Sigmoid colon (tissue), 7 donors: ENCODE measurements at places on chromosomes 16 and 17. TPM values are rescaled to one million over a fixed set of nuclear protein-coding genes. Genes with fewer than 3 reads are reported as not detected.
A peak's percentile ranks its signal among the peaks of the same experiment; 100 is the strongest.

GRCh38 chr17:68792873-68793272 is 162.3 kb downstream of the ABCA8 start:
- no peak overlapping the region for H3K4me3 ChIP-seq
- H3K36me3 ChIP-seq, result no peaks in the 10 kb centered on the region
- H3K4me1 ChIP-seq, result no peaks in the 10 kb centered on the region
- no peaks in the 10 kb centered on the region for H3K27me3 ChIP-seq

- no peaks in the 10 kb centered on the region for H3K27me3 ChIP-seq
- no peak for DNase-seq
- peaks cover 19% of the 10 kb centered on the region for H3K36me3 ChIP-seq
- H3K4me3 ChIP-seq, result peak overlapping the region; percentile 91
- peaks cover 39% of the 10 kb centered on the region for H3K4me1 ChIP-seq
Measured at GRCh38 chr16:30394592-30395154, 547 bp upstream of the ZNF48 start.

Gene CORO6
- total RNA-seq, result 94.4 TPM

GRCh38 chr16:2675714-2676113 is 6.6 kb upstream of the KCTD5 start:
- H3K4me3 ChIP-seq, result no peak overlapping the region
- no peaks in the 10 kb centered on the region for H3K36me3 ChIP-seq
- peak; percentile 58 for DNase-seq
- no peak overlapping the region for H3K27ac ChIP-seq
- H3K27me3 ChIP-seq, result no peaks in the 10 kb centered on the region

Gene MYO15A
- total RNA-seq, result 1.8 TPM

Gene UTS2R
- not detected for total RNA-seq

GRCh38 chr17:8687737-8688466 is 56.7 kb downstream of the CCDC42 start:
- H3K27ac ChIP-seq, result no peak overlapping the region
- H3K4me3 ChIP-seq, result no peak overlapping the region
- no peaks in the 10 kb centered on the region for H3K4me1 ChIP-seq
- DNase-seq, result no peak
- H3K27me3 ChIP-seq, result no peaks in the 10 kb centered on the region

Gene CDH1
- total RNA-seq, result 1.4 TPM

DNA sequence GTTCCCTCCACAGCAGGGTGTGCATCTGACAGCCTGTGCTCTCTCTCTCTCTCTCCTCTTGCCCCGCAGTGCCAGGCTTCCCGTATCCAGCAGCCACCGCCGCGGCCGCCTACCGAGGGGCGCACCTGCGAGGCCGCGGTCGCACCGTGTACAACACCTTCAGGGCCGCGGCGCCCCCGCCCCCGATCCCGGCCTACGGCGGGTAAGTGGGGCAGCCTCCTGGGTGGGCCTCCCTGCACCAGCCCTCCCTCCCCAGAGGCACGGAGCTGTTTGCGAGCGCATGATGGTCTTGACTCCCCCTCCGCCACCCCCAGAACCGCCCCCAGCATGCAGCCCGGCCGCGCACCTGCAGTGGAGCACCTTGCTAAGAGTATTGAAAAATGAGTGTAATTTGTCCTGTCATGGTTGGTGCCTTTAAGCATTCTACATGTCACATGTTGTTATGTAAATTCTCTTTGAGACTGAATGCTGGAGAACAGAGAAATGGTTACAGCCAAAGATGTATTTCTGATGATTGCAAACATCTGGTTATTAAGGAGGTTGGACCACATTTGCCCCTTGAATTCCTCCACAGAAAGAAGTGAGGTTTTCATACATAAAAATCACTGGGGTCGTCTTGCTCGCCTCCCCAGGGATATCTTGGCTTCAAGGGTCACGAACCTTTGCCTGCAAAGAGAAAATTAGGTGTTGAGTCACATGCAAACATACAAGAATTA is 321.3 kb downstream of the RBFOX1 start:
- H3K27ac ChIP-seq, result no peak overlapping the region
- no peak for DNase-seq
- H3K4me3 ChIP-seq, result no peak overlapping the region
- no peaks in the 10 kb centered on the region for H3K27me3 ChIP-seq
- no peaks in the 10 kb centered on the region for H3K4me1 ChIP-seq

DNA sequence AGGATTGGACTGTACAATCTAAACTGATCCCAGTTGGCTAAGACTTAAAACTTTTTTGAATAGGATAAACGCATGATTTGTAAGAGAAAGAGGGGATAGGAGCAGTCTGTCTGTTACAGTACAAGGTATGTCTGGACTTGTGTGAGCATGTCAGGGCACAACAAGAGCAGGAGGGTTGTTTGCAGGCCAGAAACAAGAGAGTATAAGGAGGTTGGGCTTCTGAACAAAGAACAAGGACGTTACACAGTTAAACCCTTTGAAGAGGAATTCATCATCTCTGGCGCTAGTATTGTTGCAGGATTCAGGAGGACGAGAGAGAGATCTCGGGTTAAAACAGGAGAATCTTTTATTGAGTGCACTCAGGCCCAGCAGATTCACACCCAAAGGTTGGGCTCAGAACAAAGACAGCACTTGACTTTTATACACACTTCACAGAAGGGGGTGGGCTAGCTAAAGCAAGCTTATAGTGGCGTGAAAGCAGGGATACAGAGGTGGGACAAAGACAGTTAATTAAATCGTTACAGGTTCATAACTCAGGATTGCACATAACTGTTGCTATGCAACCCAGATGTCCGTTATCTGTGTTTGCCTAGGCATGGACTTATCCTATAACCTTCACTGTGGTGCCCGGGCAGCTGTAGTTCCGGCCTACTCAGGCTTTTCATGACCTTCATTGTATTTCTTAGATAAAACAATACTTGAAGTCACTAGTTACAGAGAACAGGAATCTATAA is 34.3 kb downstream of the SEC14L1 start:
- H3K36me3 ChIP-seq, result no peaks in the 10 kb centered on the region
- DNase-seq, result no peak
- H3K4me1 ChIP-seq, result no peaks in the 10 kb centered on the region

DNA sequence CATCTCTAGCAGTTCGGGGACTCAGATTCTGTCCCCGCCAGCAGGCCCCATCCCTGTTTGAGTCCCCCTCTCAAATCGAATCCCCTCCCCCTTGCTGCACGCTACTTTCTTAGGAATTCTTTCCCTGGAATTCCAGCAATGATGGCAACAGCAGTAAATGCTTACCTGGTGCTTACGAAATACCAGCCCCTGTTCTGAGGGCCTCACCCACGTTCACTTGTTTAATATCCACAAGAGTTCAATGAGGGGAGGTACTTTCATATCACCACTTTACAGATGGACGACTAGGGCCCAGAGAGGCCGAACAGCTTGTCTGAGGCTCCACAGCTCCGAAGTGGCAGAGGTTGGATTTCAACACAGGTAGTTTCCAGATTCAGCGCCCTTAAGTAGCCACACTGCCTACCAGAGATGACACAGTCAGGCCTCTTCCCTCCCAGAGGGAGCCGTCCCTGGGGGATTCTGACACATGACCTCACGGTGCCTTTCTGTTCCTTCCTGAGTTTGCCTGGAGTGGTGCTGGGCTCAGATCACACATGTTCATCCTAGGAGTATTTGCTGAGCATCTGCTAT is 120.7 kb upstream of the GSE1 start:
- no peaks in the 10 kb centered on the region for H3K4me1 ChIP-seq
- H3K4me3 ChIP-seq, result no peak overlapping the region
- H3K27ac ChIP-seq, result no peak overlapping the region
- H3K27me3 ChIP-seq, result no peaks in the 10 kb centered on the region
- no peak for DNase-seq
- H3K36me3 ChIP-seq, result no peaks in the 10 kb centered on the region

DNA sequence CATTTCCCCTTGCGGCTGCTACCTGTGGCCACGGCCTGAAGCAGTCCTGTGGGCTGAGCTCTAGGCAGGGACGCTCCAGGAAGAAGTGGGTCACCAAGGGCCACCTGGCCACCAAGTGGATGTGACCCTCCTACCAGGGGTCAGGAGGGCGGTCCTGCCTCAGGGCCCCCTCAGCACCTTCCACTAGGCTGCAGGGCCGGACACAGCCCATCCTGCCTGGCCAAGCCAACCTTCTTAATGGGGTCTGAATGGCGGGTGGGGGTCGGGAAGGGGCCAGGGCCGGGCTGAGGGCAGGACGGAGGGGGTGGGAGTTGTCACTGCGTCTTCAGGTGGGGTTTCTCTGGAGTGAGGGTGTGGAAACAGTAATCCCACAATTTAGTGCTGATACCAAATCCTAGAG is 13.2 kb upstream of the MLKL start:
- no peaks in the 10 kb centered on the region for H3K36me3 ChIP-seq
- H3K27ac ChIP-seq, result no peak overlapping the region

- peak; percentile 81 for DNase-seq
- H3K27ac ChIP-seq, result no peak overlapping the region
- no peaks in the 10 kb centered on the region for H3K27me3 ChIP-seq
- H3K4me3 ChIP-seq, result no peak overlapping the region
- no peaks in the 10 kb centered on the region for H3K36me3 ChIP-seq
Measured at GRCh38 chr17:17356149-17356930, 53.2 kb downstream of the NT5M start.

Gene FOXL1
- total RNA-seq, result 0.14 TPM

Gene C16orf86
- total RNA-seq, result 19.1 TPM

- no peaks in the 10 kb centered on the region for H3K27me3 ChIP-seq
- no peaks in the 10 kb centered on the region for H3K36me3 ChIP-seq
- H3K4me3 ChIP-seq, result peak overlapping the region; percentile 37
- no peak for DNase-seq
- peak overlapping the region; percentile 82 for H3K27ac ChIP-seq
- peaks cover 16% of the 10 kb centered on the region for H3K4me1 ChIP-seq
Measured at GRCh38 chr17:55577687-55578086, 66.4 kb upstream of the SMIM36 start.

- H3K36me3 ChIP-seq, result no peaks in the 10 kb centered on the region
- H3K4me3 ChIP-seq, result peak overlapping the region; percentile 73
- no peak for DNase-seq
- H3K27me3 ChIP-seq, result no peaks in the 10 kb centered on the region
Measured at GRCh38 chr17:83080858-83081683, 1.7 kb downstream of the METRNL start.

Gene OR1F1
- total RNA-seq, result not detected

GRCh38 chr16:28886945-28887344 is 8.7 kb downstream of the ATP2A1 start:
- no peak overlapping the region for H3K27ac ChIP-seq
- H3K36me3 ChIP-seq, result no peaks in the 10 kb centered on the region
- no peaks in the 10 kb centered on the region for H3K4me1 ChIP-seq
- H3K4me3 ChIP-seq, result no peak overlapping the region
- DNase-seq, result no peak
- peaks cover 5% of the 10 kb centered on the region for H3K27me3 ChIP-seq

- no peak overlapping the region for H3K27ac ChIP-seq
- H3K4me1 ChIP-seq, result no peaks in the 10 kb centered on the region
- no peaks in the 10 kb centered on the region for H3K27me3 ChIP-seq
- no peaks in the 10 kb centered on the region for H3K36me3 ChIP-seq
- DNase-seq, result no peak
Measured at GRCh38 chr17:62163847-62164246, 98.8 kb upstream of the MED13 start.

DNA sequence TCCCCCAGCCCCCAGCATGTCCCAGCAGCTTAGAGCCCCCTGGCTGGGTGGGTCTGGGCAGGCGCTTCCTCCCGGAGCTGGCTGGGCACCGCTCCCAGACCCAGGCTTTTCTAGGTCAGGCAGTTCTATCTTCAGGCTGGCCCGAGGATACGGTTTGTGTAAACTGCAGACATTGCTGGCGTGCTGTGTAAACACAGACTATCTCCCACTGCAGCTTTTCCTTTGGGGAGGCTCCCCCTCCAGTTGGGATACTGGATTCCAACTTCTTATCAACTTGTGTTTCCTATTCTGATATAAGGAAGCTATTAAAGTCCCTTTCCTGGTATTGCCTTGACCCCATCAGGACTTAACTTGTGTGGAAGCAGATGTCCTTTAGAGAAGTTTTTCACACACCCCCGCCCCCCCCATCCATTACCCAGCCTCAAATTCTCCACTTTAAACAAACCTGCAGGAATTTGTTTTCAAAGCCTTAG is 18.3 kb upstream of the GNA13 start:
- peak overlapping the region; percentile 44 for H3K27ac ChIP-seq
- H3K4me3 ChIP-seq, result no peak overlapping the region
- no peaks in the 10 kb centered on the region for H3K27me3 ChIP-seq
- peaks cover 49% of the 10 kb centered on the region for H3K4me1 ChIP-seq

DNA sequence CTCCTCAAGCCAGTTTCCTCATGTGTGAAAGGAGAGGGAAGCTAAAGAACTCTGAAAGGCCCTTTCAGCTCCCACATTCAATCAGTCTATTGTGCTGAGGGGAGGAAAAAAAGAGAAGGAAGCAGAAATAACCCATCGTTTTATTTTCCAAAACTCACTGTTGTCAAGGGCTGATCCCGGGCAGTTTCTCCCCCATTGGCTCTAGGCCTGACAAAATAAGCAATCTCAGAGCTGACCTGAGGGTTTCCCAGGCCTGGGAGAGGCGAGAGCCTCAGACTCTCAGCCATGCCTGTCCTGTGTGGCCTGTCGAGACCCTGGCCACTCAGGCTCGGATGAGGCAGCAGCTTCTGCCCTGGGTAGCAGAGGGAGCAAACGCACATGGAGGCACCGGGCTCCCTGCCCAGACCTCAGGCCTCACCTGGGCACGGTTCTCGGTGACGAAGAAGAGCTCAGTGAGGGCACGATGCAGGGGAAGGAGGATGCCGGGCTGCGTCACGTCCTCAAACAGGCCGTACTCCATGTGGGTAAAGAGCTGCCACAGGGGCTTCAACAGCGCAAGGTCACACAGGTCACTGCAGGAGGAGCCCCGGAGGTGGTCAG is 45.0 kb upstream of the ATP2A3 start:
- H3K27ac ChIP-seq, result peak overlapping the region; percentile 38
- H3K4me1 ChIP-seq, result peaks cover 11% of the 10 kb centered on the region
- no peak for DNase-seq
- peaks cover 68% of the 10 kb centered on the region for H3K36me3 ChIP-seq
- no peaks in the 10 kb centered on the region for H3K27me3 ChIP-seq

GRCh38 chr16:57169327-57169726 is 16.5 kb downstream of the PSME3IP1 start:
- H3K27ac ChIP-seq, result no peak overlapping the region
- H3K4me1 ChIP-seq, result peaks cover 9% of the 10 kb centered on the region
- no peak for DNase-seq
- H3K27me3 ChIP-seq, result no peaks in the 10 kb centered on the region
- H3K36me3 ChIP-seq, result peaks cover 53% of the 10 kb centered on the region

DNA sequence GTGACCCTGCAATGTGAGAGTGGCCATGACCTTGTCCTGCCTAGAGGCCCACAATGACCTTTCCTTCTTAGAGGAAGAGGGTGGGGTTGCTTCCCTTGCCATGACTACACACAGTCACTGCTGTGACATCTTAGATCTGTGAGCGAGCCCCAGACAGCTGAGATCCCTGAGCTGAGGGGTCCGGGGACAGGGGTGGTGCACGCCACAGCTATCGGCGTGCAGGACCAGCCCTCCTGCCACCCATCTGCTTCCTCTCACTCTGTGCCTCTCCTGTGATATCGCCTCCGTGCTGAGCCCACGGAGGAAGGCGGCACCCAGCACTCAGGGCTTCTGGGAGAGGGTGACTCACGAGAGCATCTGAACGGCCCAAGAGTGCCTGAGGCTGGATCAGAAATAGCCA is 35.2 kb downstream of the KIAA0513 start:
- no peak for DNase-seq
- H3K27me3 ChIP-seq, result no peaks in the 10 kb centered on the region
- H3K4me1 ChIP-seq, result no peaks in the 10 kb centered on the region
- H3K36me3 ChIP-seq, result no peaks in the 10 kb centered on the region
- H3K27ac ChIP-seq, result no peak overlapping the region
